ENCODE measurements at places on chromosomes 16 and 17. TPM values are rescaled to one million over a fixed set of nuclear protein-coding genes. Genes with fewer than 3 reads are reported as not detected.

Gene KCNJ18
- total RNA-seq, result not detected

Gene CCL8
- not detected for total RNA-seq

Gene CBLN1
- total RNA-seq, result 25.3 TPM

Gene KRT15
- total RNA-seq, result not detected

Gene CA4
- 0.41 TPM for total RNA-seq

Gene SLC52A1
- total RNA-seq, result not detected

Gene ADAM11
- 14.7 TPM for total RNA-seq

Gene SDR42E2
- total RNA-seq, result not detected
